GDM1 (cell line): ENCODE measurements at places on chromosomes 5 and 9.

GRCh38 chr9:127854184-127854806 is at the start of gene ENG:
ENG (minus strand) TSS chr9:127854658; CDS start chr9:127854355, 303 bp downstream.
- peak; percentile 50 for DNase-seq

DNA sequence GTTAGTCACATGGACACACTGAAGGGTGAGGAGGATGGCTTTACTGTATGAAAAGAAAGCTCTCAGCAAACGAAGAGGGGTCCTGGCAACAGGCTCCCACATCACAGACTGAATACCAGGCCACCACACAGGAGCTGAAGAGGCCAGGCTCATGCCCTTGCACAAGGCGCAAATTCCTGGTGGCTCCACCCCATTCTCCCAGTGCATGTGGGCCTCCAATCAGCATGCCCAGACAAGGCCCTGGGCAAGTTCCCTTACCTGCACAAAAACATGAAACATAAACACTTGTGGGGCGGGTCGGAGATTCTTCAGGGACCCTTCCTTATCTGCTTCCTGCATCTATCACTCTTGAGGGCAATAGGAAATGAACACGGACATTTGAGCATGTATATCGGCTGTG is 935.8 kb upstream of the EDIL3 start:
- DNase-seq, result no peak

DNA sequence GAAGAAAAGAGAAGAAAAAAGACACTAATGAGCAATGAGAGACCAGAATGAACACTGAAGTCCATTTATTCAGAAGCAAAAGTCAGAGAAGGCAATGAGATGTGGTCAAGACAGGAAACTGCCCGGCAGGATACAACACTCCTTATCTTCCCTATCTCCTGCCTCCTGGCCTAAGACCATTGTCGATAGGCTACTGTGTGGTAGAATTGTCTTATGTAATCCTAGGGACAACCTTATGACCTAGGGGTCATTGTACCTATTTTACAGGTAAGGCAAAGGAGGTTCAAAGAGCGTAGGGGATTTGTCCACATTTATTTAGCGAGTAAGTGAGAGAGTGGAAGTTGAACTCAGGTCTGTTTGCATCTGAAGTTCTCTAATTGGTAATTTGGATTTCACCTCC is 63.0 kb upstream of the PTPN3 start:
- no peak for DNase-seq

DNA sequence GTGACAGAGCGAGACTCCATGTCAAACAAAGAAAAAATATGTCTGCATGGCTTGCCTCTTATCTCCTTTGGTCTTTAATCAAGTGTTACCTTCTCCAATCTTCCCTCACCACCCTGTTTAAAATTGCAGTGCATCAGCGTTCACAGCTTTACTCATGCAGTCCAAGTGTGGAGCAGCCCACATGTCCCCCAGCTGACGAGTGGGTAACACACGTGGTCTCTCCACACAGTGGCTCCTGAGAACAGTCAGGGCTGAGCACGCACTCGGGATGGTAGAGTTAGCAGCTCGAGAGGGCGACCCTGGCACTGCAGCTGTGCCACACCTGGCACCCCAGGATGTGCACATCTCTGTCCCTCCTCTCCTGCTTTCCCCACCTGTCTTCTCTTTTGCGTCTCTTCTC is 25.9 kb upstream of the CFAP157 start:
- DNase-seq, result no peak

DNA sequence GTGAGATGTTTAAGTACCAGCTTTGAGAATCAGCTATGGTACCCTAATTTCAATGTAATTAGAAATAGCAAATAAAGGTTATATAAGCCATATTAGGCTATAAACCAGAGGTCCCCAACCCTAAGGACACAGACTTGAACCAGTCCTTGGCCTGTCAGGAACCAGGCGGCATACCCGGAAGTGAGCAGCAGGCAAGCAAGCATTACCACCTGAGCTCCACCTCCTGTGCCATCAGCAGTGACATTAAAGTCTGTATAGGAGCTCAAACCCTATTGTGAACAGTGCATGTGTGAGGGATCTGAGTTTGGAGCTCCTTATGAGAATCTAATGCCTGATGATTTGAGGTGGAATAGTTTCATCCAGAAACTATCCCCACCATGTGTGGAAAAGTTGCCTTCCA is 1009.5 kb downstream of the PTPRD start:
- DNase-seq, result no peak
